Activated CD4-positive, alpha-beta T cell treated with anti-CD3 and anti-CD28 coated beads, Interleukin-2, amount 10 ng/mL, durations not matched to agents 24 days and 14 days (primary cell): ENCODE measurements at places on chromosomes 6 and 20.

GRCh38 chr20:57943950-57944349, 234.1 kb upstream of the PMEPA1 start:
- no peak for DNase-seq

DNA sequence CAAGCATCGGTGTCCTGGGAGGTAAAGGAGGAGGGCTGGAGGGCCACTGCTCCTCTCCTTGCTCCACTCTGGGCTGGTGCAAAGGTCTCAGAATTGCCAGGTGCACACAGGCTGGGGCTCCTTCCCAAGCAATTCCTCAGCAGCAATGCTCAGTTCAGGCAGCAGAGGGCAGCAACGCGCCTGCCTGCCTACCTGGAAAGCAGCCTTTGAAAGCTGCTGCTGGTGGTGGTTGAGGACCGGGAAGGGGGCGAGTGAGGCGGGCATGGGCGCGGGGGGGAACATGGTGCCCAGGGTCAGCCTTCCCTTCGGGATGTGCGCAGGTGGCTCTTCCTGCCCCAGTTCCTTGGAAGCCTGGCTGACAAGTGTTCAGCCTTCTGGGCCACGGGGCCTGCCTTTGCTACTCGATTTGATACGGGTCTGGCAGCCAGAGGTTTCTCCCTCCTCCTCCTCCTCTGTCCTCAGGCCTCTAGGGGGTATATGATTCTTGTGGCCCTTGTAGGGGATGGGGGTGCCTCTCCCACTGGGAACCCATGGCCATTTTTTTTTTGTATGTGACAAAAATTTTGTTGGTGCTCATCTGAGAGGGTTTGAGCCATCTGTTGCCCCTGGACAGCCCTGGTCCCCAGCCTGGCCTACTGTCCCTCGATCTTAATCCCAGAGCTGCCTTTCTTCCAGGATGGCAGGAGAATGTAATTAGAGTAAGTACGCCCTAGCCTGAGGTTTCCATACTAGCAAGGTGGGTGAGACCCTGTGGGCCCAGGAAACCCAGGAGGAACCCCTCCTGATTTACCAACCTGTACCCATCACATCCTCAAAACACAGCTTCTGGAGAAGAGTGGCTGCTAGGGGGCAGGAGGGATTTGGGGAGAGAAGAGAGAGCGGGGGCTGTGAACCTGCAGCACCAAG, 20.1 kb downstream of the MRPS18A start:
- peak; percentile 95 for DNase-seq

- DNase-seq, result no peak
Measured at GRCh38 chr6:55772730-55773129, 102.7 kb downstream of the BMP5 start.

DNA sequence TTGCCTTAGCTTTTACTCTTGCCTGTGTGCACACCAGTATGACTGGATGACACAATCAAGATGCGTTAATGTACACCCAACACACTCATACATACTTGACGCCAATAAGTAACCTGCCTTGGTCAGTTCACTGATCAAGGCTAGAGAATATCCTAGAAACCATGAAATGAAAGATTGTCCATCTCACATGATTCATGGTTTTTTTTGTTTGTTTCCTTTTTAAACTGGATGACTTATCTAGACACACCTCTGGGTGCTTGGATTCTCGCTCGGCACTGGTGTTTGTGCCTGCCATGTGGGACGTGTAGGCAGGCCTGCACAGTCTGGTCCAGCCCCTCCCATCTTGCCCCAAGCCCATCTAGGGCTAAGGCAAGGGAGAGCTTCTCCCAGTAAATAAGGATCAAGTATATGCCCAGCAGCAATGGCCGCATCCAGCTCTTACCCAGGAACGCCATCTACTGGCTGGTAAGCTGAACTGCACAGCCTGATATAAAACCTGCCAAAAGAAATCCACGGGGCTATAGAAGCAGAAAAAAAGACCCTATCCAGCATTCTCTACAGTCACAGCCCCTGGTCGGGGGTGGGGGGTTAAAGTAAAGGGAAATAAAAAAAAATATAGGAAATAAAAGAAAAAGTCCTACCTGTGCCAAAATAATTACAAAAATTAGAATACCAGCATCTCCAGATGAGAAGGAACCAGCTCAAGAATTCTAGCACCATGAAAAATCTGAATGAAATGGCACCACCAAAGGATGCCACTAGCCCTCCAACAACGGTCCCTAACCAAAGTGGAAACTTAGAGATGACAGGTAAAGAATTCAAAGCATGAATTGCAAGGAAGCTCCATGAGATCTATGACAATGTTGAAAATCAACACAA, 73.3 kb downstream of the OTOR start:
- peak; percentile 77 for DNase-seq

DNA sequence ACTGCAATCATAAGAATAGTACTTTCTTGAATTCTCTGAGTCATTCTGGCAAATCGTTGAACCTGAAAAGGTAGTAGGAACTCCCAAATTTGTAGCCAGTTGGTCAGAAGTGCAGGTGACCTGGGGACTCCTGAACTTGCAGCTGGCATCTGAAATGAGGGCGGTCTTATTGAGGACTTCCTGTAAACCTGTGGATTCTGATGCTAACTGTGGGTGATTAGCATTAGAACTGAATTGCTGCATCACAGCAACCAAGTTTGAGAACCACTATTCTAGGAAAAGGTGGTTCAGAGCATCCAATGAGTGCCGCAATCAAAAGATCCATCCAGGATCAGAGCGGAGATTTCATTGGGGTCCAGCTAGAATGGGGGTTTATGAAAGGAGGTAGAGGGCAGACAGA, 50.2 kb upstream of the UTRN start:
- no peak for DNase-seq

GRCh38 chr6:34583861-34584604, 27.9 kb upstream of the SPDEF start:
- DNase-seq, result no peak

DNA sequence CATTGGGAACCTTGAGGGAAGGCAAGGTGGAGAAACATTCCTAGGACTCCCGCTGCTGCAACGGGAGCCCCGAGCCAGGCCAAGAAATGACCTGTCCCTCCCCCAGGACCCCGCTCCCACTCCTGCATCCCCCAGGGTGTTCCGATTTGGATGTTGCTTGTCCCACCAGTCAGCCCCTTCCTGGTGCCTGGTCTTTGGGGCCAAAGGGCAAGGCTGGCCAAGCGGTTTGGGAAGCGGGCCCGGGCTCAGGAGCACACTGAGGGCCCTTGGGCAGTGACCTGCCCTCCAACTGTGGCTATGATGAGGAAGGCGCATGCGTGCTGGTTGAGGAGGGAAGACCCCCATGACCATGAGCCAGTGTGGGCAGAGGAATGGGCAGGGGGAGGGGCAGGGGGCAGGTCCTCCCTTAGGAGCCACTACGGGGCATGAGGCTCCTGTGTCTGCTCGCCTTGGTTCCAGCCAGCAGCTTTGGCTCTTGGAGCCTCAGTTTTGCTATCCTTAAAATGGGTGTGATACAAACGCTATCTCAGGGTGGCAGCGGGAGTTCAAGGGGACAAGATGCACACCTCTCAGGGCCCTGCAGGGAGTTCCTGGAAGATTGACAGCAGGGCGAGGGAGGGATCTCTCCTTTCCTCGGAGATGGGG, 50.4 kb downstream of the RBM38 start:
- DNase-seq, result no peak

GRCh38 chr20:21396599-21397340, 556 bp downstream of the NKX2-4 start:
- DNase-seq, result peak; percentile 64

DNA sequence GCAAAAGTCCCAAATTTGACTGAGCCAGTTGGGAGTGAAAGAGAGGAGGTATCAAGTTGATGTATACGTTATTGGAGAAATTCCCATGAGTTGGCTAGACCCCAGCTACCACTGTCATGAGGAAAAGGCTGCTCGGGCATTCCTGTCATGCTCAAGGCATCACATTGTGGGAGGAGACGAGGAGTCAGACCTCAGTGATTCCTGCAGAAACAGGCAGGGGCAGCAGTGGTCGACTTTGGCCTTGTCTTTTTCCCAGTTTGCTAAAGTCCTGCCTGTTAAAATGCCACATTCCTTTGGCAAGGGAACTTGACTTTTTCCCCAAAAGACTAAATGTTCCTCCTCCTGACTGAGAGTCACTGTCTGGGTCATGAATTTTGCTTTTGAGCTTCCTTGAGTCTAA, 295.5 kb upstream of the HS3ST5 start:
- no peak for DNase-seq

GRCh38 chr6:101777646-101778045, 384.1 kb downstream of the GRIK2 start:
- no peak for DNase-seq

GRCh38 chr20:22985239-22985778, 49.8 kb upstream of the SSTR4 start:
- no peak for DNase-seq

DNA sequence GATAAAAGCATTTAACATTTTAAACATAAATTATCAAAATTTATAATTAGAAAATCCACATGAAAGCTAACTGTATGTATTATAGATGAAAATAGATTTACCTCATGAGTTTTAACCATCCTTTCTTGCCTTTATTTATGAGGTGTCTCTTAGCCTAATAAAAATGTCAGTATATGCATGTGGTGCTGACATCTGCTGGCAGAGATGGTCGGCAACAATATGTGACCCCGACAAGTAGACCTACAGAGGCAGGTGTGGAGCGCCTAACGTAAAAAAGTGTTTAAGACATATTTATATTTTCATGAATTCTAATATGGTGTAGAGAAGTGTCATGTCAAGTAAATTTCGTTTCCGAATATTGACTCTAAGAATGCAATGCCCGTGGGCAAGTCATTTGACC, 149.0 kb upstream of the FUT9 start:
- no peak for DNase-seq

- no peak for DNase-seq
Measured at GRCh38 chr6:34858681-34859080, 29.2 kb downstream of the TAF11 start.

GRCh38 chr20:24572862-24573261, 103.4 kb downstream of the SYNDIG1 start:
- no peak for DNase-seq
